Activated CD4-positive, CD25-positive, alpha-beta regulatory T cell (primary cell): ENCODE measurements at places on chromosomes 11 and 22.

DNA sequence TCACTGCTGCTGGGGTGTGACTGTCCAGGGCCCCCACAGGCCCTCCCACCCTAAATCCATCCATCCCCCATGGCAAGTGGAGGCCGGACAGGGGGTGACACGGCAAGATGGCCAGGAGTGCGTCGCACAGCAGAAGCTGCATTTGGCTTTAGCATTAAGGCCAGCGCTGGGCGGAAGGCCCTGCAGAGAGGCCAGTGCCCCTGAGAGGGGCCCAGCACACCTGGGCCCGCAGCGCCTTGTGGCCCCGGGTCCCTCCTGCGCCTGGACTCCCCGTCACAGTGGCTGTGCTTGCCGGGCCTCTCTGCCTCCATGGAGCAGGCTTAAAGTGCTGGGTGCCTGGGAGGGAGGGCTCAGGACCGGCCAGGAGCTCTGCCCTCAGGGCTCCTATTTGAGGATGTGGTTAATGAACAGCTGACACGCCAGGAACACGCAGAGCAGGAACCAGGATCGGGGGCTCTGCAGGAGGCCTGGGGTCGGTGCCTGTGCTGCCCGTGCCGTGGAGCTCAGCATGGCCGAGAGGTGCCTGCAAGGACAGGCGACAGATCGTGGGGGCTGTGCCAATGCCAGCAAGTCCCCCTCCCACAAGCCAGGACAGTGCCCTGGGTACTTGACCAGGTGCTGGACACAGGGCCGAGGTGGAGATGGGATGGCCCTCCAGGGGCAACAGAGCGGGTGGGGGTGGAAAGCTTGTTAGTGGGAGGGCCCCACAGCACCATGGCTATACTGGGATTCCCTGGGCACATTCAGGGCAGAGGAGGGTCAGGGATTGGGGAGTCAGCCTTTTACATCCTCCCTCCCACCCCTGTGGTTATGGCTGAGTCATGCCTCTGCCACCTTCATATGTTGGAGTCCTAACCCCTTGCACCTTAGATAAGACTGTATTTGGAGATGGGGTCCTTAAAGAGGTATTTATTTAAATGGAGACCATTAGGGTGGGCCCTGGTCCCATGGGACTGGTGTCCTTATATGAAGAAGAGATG lies 30.9 kb upstream of the CARS1 start:
- no peak for DNase-seq

- DNase-seq: no peak
Observed at GRCh38 chr11:110565357-110566336, 135.9 kb downstream of the FDX1 start.

GRCh38 chr11:120615391-120615790 lies 103.8 kb downstream of the GRIK4 start:
- DNase-seq: no peak

GRCh38 chr11:117094776-117095175 lies 3.5 kb downstream of the SIK3 start:
- no peak for DNase-seq

DNA sequence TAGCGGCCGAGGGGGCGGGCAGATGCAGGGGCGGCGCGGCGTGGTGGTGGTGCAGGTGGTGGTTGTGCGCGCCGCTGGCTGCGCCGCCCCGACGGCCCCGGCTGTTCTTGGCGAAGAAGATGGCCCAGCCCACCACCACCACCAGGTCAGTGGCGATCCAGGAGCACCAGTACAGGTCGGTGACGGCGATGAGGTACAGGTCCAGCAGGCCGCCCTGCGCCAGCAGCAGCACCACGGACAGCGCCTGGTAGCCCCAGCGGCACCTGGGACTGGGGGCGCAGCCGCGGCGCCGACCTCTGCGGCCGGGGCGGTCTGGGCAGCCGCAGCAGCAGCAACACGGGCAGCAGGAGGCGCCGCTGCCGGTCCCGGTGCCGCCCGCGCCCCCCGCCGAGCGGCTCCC lies 879 bp downstream of the TMEM121B start:
- DNase-seq: peak; percentile 24

DNA sequence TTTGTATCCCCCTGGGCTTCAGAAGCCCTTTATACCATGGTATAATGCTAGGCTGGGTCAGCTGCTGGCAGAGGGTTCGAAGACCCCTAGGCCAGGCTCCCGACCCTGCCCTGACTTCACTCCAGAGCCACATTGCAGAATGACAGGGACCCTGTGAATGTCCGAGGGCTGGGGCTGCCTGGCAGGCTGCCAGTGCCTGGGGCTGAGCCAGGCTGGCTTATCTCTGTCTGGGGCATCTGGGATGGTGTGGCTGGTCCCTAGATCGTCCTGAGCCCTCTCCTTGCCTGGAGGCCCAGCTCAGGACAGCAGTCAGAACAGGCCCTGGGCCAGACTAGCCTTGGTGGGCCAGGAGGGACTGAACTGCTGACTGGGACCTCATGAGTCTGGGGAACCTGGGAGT lies 3.7 kb downstream of the ZDHHC8 start:
- no peak for DNase-seq
